Suprapubic skin (tissue), 4 donors: ENCODE measurements at places on chromosomes 12 and 14. TPM values are rescaled to one million over a fixed set of nuclear protein-coding genes. Genes with fewer than 3 reads are reported as not detected.

GRCh38 chr12:123634142-123634561, 523 bp downstream of the GTF2H3 start:
- no peaks in the 10 kb centered on the region for H3K27me3 ChIP-seq
- H3K27ac ChIP-seq: peak overlapping the region; percentile 84
- H3K4me3 ChIP-seq: peak overlapping the region; percentile 83
- peaks cover 32% of the 10 kb centered on the region for H3K36me3 ChIP-seq
- H3K4me1 ChIP-seq: peaks cover 19% of the 10 kb centered on the region

Gene TPH2
- total RNA-seq: not detected

GRCh38 chr12:127485528-127485927, 781.4 kb upstream of the TMEM132C start:
- H3K4me3 ChIP-seq: no peak overlapping the region
- no peaks in the 10 kb centered on the region for H3K27me3 ChIP-seq
- no peak overlapping the region for H3K27ac ChIP-seq
- DNase-seq: no peak
- H3K4me1 ChIP-seq: no peaks in the 10 kb centered on the region

- no peak overlapping the region for H3K27ac ChIP-seq
- no peaks in the 10 kb centered on the region for H3K4me1 ChIP-seq
- no peak overlapping the region for H3K4me3 ChIP-seq
- H3K27me3 ChIP-seq: no peaks in the 10 kb centered on the region
- no peak for DNase-seq
- no peaks in the 10 kb centered on the region for H3K36me3 ChIP-seq
Observed at GRCh38 chr14:37650356-37651037, 55.1 kb downstream of the TTC6 start.

DNA sequence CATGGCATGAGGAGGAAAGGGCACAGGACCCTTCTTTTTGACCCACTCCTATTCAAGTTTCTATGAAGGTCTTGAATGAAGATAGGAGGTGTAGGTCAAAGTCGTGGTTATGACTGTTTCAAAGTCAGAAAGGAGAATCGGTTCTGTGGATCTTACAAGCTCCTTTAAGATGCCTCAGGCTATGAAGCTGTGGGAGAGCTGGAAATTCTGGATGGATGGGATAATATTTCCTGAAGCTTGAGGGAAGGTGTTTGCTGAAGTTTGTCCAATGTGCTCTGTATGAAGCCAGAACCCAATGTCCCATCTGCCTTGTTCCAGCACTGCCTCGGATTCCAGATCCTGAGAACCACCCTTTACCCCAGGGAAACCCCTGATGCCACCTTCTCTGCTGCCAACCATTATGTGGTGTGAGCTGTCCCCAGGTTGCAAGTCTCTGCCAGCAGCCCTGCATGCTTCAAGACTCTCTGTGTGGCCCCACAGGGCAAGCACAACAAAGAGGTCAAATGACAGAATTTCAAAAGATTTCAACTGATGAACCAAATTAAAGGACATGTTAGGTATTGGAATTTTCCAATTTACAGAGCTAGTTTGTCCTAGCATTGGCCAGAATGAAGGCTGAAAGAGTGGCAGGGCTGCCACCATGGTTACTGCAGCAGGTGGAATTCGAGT, 472.0 kb downstream of the RGS6 start:
- no peak for DNase-seq
- no peaks in the 10 kb centered on the region for H3K36me3 ChIP-seq
- H3K27ac ChIP-seq: peak overlapping the region; percentile 52
- no peaks in the 10 kb centered on the region for H3K4me1 ChIP-seq
- no peak overlapping the region for H3K4me3 ChIP-seq

DNA sequence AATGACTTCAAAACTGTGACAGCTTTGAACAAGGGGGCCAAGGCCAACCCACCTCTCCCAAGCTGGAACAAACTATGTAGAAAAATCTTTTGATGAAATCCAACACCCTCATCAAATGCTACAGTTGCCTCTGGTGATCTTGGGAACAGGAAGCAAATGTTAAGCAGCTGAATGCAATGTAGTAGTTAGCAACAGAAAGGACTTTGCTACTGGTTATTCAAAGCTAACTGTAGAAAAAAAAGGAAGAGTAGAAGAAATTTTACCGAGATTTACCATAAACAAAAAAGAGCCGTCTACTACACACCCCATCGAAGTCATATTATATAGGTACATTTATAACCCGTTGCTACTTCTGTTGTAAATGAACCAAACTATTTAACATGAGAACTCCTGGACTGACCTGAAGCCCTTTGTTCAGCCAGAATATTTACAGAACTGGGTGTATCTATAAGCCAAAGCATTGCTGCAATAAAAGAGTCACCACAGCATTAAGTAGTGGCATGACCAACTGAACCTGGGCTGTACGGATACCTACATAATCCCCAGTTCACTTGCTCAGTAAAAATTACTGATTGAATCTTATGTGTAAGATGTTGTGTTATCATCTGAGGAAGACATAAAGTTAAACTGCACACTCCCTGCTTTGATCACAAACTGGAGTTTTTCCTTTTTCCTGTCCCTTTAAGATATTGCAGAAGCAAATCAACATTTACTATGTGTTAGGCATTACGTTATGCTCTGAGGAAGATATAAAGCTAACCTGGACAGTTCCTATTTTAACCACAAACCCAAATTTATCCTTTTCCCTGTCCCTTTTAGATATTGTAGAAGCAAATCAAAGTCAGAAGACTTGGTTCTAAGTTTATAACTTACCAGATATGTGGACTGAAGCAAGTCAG, 25.1 kb downstream of the SYNJ2BP start:
- H3K36me3 ChIP-seq: peaks cover 13% of the 10 kb centered on the region
- no peak overlapping the region for H3K27ac ChIP-seq
- no peak for DNase-seq
- no peaks in the 10 kb centered on the region for H3K4me1 ChIP-seq
- no peak overlapping the region for H3K4me3 ChIP-seq

DNA sequence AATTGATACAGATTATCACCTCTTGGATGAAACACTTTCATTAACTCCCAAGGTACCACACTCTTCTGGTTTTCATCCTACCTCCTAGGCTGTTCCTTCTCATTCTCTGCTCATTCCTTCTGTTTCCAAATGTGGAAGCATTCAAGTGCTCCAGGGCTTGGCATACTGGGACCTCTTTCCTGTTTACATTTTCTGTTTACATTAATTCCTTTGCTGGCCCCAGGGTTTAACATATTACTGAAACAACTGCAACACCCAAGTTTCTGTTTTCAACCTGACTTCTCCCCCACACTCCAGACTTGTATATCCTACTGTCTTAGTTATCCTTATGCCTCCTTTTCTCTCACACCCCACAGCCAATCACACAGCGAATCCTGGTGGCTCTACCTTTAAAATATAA, 386.3 kb upstream of the GARIN6 start:
- peaks cover 4% of the 10 kb centered on the region for H3K4me1 ChIP-seq
- H3K36me3 ChIP-seq: no peaks in the 10 kb centered on the region
- no peak overlapping the region for H3K4me3 ChIP-seq

Gene GPR135
- 1.7 TPM for total RNA-seq

DNA sequence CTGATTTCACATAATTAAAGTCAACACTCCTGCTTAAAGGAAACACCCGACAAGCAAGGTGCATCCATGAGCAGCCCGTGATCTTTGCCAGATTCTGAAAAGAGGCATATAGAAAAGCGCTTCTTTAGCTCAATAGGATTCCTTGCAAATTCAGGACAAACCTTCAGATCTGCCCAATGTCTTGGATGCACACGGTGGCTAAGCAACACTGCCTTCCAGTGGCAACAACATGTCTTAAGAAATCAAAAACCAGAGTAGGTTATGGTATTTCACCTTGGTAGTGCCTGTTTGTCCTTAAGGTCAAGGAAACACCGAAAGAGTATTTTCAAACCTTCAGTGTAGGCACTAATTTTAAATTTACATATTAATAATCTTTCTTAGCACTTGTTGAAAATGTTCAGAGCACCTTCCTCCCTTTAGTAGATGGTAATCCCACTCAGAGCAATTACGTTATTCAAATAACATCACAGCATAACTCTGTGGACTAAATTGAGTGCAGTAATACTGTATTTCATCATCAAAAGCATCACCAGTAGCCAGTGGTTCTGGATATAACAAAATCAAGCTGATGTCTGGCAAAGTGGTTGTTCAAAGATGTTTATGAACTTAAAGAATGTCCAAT, 58.0 kb upstream of the CDKN3 start:
- DNase-seq: no peak
- H3K36me3 ChIP-seq: no peaks in the 10 kb centered on the region
- H3K27me3 ChIP-seq: no peaks in the 10 kb centered on the region
- no peak overlapping the region for H3K4me3 ChIP-seq

- H3K27me3 ChIP-seq: no peaks in the 10 kb centered on the region
- H3K4me1 ChIP-seq: peaks cover 10% of the 10 kb centered on the region
- H3K27ac ChIP-seq: no peak overlapping the region
- no peak overlapping the region for H3K4me3 ChIP-seq
- H3K36me3 ChIP-seq: no peaks in the 10 kb centered on the region
Observed at GRCh38 chr14:51602310-51602709, 49.4 kb upstream of the FRMD6 start.

Gene SPRYD4
- total RNA-seq: 2.9 TPM

GRCh38 chr12:14777271-14777670, 26.0 kb downstream of the WBP11 start:
- H3K36me3 ChIP-seq: no peaks in the 10 kb centered on the region
- DNase-seq: no peak
- no peak overlapping the region for H3K27ac ChIP-seq
- no peaks in the 10 kb centered on the region for H3K27me3 ChIP-seq

GRCh38 chr12:115394496-115395220, 710.7 kb upstream of the TBX3 start:
- H3K4me3 ChIP-seq: no peak overlapping the region
- H3K36me3 ChIP-seq: no peaks in the 10 kb centered on the region
- H3K27me3 ChIP-seq: no peaks in the 10 kb centered on the region
- no peak overlapping the region for H3K27ac ChIP-seq

- peak within 1 kb of the TSS; percentile 98 for H3K27ac ChIP-seq
- peak within 1 kb of the TSS; percentile 85 for H3K4me3 ChIP-seq
- no peaks in the 10 kb centered on the region for H3K27me3 ChIP-seq
- peaks cover 27% of the 10 kb centered on the region for H3K4me1 ChIP-seq
- H3K36me3 ChIP-seq: peaks cover 18% of the 10 kb centered on the region
- DNase-seq: no peak
Observed at GRCh38 chr12:6451348-6452244, at the start of gene TAPBPL. Gene TAPBPL (plus strand): TSS chr12:6452042. CDS start chr12:6452249, 207 bp downstream.

GRCh38 chr14:101729382-101729781, 32.1 kb upstream of the PPP2R5C start:
- no peaks in the 10 kb centered on the region for H3K36me3 ChIP-seq
- no peaks in the 10 kb centered on the region for H3K27me3 ChIP-seq
- no peak overlapping the region for H3K4me3 ChIP-seq
- H3K27ac ChIP-seq: no peak overlapping the region
- H3K4me1 ChIP-seq: peaks cover 21% of the 10 kb centered on the region
- peak; percentile 34 for DNase-seq
